Stimulated activated CD4-positive, alpha-beta T cell treated with anti-CD3 and anti-CD28 coated beads, Interleukin-15, amount 100 ng/mL, for 48 hours (primary cell): ENCODE measurements at places on chromosomes 4 and X.
A peak's percentile ranks its signal among the peaks of the same experiment; 100 is the strongest.

- no peak for DNase-seq
Measured at GRCh38 chrX:25049357-25049756, 33.6 kb upstream of the ARX start.

DNA sequence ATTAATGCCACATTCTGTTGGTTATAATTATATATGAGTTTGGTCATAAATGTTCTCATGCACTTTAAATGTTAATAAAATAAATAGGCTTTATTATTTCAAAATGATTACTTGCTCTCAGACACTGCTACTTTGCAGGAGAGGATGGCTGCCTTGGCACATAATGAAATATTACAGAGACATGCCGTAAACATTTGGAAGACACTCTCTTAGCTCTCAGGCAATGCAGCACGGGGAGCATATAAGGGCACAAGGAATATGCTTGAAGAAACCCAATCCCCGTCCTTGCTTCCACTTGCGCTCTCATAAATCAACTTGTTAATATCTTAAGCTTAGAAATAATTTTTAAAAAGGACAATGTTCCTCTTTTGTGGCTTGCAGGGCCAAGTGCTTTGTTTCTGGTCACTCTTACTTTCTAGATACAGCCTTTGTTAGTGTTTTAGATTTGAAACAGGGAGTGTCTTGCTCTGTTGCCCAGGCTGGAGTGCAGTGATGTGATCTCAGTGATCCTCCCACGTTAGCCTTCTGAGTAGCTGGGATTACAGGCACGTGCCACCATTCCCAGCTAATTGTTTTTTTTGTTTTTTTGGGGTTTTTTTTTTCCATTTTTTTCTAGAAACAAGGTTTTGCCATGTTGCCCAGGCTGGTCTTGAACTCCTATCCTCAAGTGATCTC lies 445.0 kb downstream of the SPRY1 start:
- no peak for DNase-seq

GRCh38 chr4:168357941-168358340 lies 39.4 kb upstream of the DDX60 start:
- DNase-seq = no peak

DNA sequence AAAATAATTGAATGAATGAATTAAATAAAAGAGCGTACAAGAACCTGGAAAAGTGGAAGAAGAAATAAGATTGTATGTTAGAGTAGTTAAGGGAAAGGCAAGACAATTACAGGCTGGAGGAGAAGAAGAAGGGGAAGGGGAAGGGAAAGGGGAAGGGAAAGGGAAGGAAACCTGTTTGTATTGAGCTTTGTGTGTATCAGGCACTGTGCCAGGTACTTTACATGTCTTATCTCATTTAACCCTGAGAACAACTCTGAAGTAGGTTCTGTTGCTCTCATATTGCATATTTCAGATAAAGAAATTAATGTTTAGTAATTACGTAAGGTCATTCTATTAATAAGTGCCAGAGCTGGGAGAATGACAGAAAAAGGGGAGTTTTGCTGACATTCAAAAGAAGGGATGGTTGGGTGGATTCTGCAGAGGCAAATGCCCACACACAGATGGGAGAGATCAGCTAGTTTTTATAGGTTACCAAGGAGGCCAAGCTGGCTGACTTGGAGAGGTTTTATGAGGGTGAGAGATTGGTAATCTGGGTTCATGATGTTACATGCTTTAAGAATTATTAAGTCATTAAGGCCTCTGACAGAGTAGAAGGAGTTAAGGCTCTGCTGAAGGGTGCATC lies 92.3 kb upstream of the LCORL start:
- DNase-seq = no peak

- DNase-seq = no peak
Measured at GRCh38 chr4:187606581-187606980, 389.0 kb upstream of the ZFP42 start.

DNA sequence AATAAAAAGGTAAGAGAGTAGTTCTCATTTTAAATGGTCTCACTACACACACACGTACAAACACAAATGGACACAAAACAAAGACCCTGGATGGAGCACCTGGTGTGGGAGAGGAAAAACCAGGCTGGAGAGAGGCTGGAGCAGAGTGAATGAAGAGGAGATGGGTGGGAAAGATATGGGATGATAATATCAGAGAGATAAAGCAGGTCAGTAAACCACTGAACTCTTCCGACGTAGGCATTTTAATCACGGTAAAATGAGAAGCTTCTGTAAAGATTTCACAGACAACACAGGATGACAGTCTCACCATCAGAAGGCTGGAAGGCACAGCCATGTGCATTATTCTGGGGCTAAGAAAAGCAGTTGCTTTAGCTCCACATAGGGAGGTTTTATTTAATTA lies 532.8 kb downstream of the KCNIP4 start:
- no peak for DNase-seq

DNA sequence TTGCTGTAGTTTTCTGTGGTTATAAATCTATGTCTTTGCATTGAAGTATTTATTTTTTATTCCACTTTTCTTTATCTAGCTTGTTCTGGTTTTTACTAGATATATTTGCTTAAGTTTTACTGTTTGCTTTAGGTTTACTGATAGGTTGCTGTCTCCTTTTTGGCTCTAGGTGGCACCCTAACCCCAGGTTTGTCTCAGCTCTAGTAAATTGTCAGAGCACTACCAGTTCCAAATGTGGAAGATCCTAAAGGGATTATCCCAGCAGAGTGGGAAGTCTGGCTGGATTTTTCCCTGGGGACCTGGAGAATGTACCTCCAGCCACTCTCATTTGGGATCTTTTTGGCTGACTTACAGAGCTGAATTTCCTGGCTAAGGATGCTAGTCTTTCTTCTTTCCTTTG lies 106.1 kb downstream of the PBDC1 start:
- DNase-seq = peak; percentile 27

- no peak for DNase-seq
Measured at GRCh38 chr4:23241408-23241807, 548.7 kb downstream of the GBA3 start.

DNA sequence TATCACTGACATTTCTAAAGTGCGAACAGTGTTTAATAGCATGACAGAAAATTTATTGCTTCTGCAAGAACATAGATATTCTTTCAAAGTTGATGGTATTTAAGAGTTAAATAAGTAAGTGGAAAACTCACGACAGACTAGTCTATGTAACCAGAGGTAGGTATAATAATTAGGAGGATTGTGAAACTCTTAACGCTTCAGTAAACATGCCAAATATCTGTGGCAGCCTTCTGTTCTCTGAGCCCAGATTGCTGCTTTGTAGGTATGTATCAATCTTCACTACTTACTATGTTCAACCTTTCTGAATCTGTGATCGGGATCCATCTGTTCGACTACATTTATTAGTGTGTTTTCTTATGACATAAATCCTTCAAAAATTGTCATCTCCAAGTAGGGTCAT lies 53.6 kb upstream of the SPANXB1 start:
- no peak for DNase-seq

- DNase-seq = no peak
Measured at GRCh38 chr4:6834867-6835266, 52.3 kb downstream of the KIAA0232 start.

- no peak for DNase-seq
Measured at GRCh38 chr4:71495454-71495853, 156.6 kb downstream of the SLC4A4 start.

- no peak for DNase-seq
Measured at GRCh38 chrX:15616531-15616930, 15.8 kb upstream of the ACE2 start.

- DNase-seq = no peak
Measured at GRCh38 chrX:68090266-68090665, 343.0 kb downstream of the OPHN1 start.

DNA sequence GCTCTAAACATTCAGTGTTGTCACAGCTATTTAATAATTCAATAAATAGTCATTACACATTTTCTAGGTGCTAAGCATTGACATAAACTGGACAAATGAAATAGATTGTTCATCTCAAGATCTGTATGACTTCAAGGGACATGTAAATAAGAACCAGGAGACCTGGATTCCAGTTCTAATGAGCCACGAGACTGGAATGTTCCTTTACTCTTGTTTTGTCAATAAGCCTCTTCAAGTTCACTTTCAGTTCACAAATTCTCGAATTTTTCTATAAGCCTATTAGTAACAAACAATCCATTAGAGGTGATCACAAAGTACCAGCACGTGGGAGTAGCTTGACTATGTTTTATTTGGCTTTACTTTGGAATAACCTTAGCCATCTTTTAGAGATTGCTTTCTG lies 514.0 kb upstream of the SMIM31 start:
- DNase-seq = no peak

- DNase-seq = no peak
Measured at GRCh38 chr4:43360296-43360695, 467.8 kb downstream of the GRXCR1 start.
